ENCODE measurements at places on chromosomes 7 and 10.
A peak's percentile ranks its signal among the peaks of the same experiment; 100 is the strongest.

GRCh38 chr7:23396222-23397015, 73.9 kb downstream of the IGF2BP3 start:
- no peak for DNase-seq

DNA sequence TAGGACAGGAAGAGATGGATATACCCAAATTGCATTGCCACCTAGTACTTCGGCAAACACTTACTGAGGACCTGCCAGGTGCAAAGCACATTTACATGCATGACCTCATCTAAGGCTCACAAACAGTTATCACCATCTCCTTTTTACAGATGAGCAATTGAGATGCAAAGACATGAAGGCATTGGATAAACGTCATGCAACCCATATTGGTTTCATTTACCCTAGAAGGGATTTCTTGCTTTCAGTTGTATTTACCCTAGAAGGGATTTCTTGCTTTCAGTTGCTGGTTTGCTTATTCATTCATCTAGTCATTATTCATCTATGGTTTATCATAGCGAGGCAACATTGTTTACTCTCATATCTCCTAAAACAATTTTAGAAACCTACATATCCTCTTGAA, 52.2 kb downstream of the STEAP1B start:
- peak; percentile 77 for DNase-seq

DNA sequence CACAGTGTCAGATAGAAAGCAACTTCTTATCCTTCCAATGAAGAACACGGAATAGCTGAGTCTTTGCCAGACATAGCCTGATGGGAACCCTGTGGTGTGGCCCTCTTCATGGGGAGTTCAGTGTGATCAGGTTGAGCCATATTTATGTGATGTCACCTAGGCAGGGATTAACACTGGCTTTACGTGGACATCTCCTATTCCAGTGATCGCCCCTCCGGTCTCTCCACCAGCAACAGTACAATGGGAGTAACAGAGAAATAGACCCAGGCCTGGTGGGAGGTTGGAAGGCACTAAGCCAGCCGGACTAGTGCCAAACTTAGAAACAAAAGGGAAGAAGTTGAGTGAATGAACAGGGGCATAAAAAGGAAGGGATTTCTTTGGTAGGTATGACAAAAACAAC, 358.1 kb downstream of the PRPF18 start:
- DNase-seq: no peak

GRCh38 chr7:99126921-99127553, 16.9 kb downstream of the SMURF1 start:
- DNase-seq: no peak

GRCh38 chr10:16656895-16657294, 135.2 kb upstream of the C1QL3 start:
- no peak for DNase-seq

DNA sequence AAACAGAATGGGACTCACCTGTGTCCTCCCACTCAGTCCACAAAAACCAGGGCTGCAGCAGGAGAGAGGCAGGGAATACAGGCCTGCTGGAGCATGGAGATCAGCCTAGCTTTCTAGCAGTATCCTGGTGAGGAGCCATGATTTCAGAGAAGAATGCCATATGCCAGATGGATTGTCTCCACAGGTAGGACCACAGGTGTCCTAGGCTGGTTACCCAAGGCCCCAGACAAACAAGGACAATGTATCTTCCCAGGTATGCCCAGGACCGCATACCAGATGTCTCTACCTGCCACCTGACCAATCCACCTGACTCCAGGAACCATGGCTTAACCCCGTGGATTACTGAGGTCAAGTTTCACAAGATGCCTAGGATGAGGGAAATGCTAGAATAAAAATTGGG, 295.4 kb upstream of the NPSR1 start:
- DNase-seq: no peak

GRCh38 chr10:30284865-30285594, 64.0 kb downstream of the MTPAP start:
- DNase-seq: no peak

DNA sequence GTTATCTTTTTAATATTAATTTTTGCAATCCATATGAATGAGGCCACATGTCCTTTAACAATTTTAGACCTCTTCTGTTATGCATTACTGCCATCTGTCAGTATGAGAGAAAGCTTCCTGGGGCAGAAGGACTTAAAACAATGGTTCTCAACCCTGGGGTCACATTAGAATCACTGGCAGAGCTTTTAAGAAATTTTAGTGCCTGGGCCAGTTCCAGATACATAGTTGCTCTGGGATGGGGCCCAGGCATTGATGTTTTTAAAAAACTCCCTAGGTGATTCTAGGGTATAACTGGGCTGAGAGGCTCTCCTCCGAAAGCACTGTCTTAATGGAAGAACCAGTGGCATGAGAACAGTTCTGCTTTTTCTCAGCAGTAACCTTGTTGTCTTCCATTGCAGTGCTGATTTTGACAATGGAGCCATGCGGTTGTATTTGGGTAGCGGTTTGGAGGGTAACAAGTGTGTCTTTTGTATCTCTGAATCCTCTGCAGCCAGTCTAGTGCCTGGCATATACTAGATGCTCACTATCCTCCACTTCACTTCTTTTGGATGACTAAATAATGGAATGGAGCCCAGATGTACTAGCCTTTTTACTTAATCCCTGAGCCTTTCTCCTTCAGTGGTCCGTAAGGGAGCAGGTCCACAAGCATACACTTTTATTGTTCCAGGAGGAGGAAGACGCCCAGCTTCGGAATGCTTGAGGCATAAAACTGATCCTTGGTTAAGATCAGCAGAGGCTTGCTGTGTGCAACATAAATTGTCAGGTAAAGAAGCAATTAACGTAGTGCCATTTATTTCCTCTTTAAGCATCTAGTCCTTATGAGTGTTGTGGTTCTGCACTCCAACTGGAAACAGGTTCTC, 227.1 kb downstream of the AUTS2 start:
- DNase-seq: peak; percentile 76

- no peak for DNase-seq
Measured at GRCh38 chr10:75493464-75493863, 62.0 kb downstream of the LRMDA start.

DNA sequence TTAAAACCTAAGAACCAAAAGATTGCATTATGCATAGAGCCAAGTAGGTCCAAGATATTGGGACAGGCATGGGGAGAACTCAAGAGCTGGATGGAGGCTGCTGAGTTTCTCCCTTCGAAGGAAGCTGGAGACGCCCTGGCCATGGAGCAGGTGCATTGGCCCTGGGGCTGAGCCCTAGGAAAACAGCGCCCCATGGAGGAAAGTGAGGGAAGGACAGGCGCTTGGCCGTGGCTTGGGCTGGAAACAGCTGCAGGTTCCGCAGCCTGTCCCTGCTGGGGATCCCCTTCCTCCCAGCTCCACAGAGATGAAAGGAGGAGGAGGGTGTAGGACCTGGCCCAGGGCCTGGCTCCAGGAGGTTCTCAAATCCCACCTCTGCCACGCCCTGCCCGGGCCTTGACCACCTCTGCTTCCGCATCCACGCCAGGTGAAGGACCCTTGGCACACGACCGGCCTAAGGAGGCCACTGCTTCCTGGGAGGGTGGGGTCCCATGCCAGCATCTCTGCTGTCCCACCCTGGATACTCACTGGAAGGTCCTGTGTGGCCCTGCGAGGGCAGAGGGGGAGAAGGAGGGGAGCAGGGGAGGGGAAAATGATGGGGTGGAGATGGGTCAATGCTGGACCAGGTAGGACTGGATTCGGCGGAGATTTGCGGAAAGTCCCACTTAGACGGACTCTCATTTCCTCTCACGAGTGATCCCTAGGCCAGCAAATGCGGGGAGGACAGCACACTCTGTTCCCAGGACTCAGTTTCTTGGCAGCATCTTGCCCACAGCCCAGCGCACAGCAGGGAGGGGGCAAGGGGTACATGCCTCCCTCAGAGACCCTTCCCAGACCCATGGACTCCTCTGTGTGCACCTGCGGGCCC, 258.6 kb upstream of the TCERG1L start:
- DNase-seq: peak; percentile 66

- no peak for DNase-seq
Measured at GRCh38 chr10:88154596-88155250, 291.3 kb downstream of the PTEN start.

- no peak for DNase-seq
Measured at GRCh38 chr7:24729365-24730017, 27.8 kb downstream of the GSDME start.

DNA sequence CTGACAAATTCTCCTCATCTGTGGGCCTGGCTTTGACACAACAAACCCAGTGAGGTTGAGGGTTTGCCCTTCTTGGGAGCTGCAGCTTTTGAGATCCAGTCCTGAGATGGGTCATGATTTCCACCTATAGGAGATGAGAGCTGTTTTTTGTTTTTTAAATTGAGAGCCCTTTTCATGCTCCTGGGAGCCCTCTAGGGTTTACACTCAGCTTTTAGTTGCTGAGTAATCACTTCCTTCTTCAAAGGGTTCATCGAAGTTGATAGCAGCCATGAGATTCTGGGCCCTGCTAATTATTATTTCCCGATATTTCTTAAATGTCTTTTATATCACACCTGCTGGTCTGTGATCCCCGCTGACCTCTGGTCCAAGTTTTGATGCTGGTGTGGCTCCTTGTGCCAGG, 47.3 kb upstream of the VIPR2 start:
- DNase-seq: peak; percentile 57

GRCh38 chr7:129210989-129211312, 13.9 kb upstream of the AHCYL2 start:
- no peak for DNase-seq

DNA sequence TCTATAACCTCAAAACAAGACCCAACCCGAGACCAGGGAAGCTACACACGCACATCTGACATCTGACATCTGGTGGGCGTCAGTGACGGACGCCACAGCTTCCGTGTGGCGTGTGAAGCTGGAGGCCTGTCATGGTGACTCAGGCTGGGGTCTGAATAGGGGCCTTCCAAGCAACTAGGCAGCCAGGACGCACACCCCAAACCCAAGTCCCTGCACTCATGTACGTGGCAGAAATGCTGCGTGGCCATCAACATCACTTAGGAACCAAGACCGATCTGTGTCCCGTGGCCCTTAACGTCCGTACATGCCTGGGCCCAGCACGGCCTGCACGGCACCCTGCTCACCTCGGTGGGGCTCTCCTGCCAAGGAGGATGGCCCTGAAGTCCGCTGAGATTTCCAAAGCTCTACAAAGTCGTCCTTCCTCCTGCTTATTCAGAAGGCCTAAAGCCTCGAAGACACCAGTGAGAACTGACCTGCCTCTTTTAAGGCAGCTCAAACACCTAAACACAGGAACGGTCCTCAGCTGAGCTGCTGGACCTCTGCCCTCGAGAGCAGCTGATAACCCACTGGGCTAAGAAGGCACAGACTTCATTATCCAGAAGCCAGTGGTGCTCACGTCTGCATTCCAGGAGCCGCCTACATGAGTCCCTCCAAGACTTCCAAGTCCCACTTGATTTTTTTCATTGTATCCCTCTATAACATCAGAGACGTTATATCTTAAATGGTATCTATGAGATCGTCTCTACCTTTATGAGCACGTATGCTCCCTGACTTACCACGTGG, 82.5 kb downstream of the DIP2C start:
- DNase-seq: no peak

DNA sequence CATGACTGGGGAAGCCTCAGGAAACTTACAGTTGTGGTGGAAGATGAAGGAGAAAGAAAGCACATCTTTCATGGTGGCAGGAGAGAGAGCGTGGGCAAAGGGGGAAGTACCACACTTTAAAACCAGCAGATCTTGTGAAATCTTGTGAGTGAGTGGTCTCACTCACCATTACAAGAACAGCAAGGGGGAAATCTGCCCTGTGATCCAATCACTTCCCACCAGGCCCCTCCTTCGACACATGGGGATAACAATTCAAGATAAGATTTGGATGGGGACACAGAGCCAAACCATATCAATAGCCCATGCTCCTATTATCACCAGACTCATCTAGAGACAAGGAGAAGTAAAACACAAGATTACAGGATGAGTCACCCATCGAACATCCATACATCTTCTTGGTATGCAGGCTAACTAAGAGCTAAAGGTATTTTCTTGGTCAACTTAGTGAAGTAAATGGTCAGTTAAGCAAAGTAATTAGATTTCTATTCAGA, 55.3 kb upstream of the YAE1 start:
- DNase-seq: no peak

DNA sequence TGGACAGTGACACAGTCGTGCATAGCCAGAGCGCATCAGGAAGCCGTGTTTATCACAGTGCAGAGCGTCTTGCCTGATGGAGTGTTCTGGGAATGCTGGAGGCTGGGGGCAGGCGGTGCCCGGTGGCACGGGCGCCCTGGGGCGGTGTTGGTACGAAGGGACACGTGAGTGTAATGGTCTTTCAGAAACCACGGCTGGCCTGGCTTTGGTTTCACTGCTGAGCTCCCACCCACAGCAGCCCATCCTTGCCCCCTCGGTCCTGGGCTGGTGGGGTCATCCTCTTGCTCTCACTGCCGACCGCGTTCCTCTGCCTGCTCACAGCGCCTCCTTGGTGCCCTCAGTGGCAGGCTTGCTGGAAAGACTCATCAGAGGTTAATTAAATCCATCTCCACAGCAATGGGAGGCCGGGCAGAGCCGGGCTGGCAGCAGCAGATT, 50.6 kb downstream of the NKX6-2 start:
- DNase-seq: no peak

DNA sequence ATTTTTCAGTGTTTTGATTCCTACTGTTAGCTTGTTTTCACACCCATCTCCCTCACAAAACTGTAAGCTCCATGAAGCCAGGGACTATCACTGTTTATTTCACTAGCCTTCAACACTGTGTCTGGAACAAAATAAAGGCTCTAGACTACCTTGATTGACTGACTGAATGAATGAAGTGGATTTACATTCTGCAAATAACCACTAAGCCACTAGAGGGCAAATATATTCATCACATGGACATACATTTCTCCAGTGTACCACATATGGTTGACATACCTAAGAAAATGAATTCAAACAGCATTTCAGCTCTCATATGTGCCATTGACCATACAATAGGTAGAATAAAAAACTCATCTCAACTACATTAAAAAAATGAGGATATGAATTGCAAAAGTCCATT, 185.9 kb downstream of the RAB11FIP2 start:
- peak; percentile 79 for DNase-seq

DNA sequence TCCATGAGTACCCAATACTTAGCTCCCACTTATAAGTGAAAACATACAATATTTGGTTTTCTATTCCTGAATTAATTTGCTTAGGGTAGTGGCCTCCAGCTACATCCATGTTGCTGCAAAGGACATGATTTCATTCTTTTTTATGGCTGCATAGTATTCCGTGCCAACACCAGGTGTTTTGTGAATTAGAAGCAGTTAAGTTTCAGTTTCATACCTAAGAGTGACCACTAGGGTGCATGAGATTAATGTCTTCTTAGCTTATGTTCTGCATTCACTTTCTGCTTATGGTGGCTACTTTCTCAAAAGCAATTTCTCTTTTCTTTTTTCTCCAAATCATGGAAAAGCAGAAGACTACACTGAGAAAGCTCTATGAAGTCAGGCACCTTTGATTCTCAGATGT, 65.1 kb upstream of the VSTM2A start:
- no peak for DNase-seq

DNA sequence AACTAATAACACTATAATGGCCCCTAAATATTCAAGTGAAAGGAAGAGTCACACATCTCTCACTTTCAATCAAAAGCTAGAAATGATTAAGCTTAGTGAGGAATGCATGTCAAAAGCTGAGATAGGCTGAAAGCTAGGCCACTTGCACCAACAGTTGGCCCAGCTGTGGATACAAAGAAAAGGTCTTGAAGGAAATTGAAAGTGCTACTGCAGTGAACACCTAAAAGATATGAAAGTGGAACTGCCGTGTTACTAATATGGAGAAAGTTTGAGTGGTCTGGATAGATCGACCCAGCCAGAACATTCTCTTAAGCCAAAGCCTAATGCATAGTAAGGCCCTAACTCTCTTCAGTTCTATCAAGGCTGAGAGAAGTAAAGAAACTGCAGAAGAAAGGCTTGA, 12.1 kb upstream of the SNX13 start:
- no peak for DNase-seq

- peak; percentile 54 for DNase-seq
Measured at GRCh38 chr7:151744656-151745638, 132.0 kb downstream of the PRKAG2 start.
